ENCODE measurements at places on chromosomes 16 and 17. TPM values are rescaled to one million over a fixed set of nuclear protein-coding genes. Genes with fewer than 3 reads are reported as not detected.

Gene TPSG1
- not detected for total RNA-seq

Gene KRTAP4-3
- total RNA-seq = not detected

Gene SDR42E1
- total RNA-seq = 8.8 TPM

Gene IRF8
- total RNA-seq = 24.4 TPM

Gene PFAS
- 25.9 TPM for total RNA-seq

Gene RAB26
- total RNA-seq = 0.73 TPM

Gene KRT16
- total RNA-seq = 0.65 TPM
